ENCODE measurements at places on chromosomes 13 and 19.

GRCh38 chr19:50695251-50696093 is 24.1 kb downstream of the SHANK1 start:
- no peak for DNase-seq

GRCh38 chr19:7637374-7638256 is 705 bp downstream of the STXBP2 start:
- peak; percentile 74 for DNase-seq

GRCh38 chr13:86397635-86398034 is 598.4 kb upstream of the SLITRK6 start:
- no peak for DNase-seq

DNA sequence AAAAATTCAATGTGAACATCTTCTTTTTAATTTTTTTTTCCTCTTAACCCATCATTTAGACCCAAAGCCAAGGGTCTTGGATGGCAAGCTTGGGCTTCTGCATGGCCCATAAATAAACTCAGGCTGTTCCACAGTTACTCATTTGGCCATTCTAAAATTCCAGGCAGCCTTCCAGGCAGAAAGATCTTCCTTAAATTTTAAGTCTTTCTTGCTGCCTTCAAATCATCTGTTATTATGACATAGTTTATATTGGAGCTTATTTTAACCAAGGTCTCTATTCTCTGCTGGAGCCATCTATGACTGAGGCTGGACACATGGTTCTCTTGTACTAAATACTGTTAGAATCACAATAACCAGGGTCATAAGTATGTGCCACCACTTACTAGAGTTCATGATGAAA is 317.3 kb upstream of the MAB21L1 start:
- DNase-seq, result no peak

DNA sequence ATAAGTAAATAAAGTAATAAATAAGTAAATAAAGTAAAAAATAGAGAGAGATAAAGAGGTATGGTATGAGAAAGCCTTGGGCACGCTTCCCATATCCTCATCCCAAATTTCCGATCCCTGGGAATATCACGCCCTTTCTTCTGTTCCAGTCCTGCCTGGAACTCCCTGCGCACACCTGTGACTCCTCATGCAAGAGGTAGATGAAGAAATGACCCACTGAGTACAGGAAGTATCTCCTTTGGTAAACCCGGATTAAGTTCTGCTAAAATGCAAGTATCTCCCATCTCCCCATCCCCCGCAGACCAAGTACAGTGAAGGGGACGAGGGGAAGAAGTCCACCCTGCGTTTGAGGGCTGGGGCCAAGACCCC is 399 bp upstream of the ZNF136 start:
- no peak for DNase-seq

Measured in Peyer's patch (tissue), 4 donors.